ENCODE measurements at places on chromosomes 6 and 20.

DNA sequence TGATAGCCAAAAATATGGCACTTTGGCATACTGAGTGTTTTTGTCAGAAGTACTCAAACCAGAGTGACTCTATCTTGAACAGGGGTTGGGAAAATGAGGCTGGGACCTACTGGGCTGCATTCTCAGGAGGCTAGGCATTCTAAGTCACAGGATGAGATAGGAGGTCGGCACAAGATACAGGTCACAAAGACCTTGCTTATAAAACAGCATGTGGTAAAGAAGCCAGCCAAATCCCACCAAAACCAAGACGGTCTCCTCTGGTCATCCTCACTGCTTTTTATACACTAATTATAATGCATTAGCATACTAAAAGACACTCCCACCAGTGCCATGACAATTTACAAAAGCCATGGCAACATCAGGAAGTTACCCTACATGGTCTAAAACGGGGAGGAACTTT lies 985.1 kb downstream of the HACE1 start:
- no peak for DNase-seq

DNA sequence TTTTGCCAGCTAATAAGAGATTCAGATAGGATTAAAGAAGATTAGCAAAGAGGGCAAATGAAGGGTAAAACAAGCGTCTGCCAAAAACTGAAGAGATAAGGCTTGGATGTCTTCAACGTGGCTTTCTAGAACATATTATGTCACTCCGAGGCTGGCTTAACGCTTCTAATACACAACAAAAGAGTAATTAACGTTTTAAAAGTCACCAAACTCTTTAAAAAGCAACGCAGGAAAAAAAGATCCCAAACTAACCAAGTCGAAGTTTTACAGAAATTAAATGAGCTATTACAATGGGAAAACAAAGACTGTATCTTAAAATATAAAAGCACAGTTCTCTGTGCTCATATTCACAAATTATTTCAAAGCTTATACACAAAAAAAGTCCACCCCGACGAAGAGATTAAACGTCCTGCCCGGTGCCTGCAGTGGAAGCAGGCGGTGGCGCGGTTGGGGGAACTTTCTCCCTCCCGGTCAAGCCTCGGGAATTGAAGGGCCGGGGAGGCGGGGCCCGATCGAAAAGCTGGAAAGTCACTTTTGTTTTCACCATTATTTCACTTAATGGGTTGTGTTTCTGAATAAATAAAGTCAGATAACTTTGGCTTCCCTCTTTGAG lies 1.2 kb downstream of the MAK start:
- no peak for DNase-seq

- DNase-seq = no peak
Observed at GRCh38 chr6:102387326-102388033, 994.0 kb downstream of the GRIK2 start.

DNA sequence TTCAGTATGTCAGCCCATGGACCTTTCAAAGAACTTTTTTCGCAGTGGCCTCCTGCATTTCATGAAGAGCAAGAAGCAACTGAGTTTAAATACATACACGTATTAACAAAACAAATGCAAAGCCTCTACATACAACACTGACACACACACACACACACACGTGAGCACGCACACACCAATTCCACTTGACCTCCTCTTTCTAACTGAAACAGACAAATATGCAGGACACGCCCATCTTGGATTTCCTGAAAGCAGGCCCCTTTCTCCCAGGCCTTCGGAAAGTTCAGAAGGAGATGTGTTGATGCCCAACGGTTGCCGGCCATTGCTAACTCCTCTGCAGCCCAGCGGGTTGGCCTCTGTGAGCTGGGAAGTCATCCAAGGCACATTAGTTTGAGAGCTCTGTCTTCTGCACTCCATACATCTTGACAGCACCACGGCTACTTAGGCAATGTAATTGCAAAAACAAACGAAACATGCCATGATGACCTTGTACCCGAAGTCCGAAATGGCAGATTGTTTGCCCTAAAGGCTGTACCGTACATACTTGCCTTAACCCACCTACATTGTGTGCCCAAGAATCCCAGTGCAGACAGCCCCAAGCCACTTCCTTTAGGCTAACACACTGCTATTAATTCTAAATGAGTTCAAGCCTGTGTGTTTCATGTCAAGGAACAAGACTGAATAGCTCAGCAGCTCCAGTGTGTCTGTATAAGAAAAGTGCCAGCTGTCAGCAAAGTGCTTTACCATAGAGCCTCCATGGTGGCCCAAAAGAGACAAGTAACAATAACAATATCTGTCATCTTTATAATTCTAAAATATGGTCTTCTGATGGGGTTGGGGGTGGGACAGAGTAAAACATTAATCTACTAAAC lies 138.8 kb upstream of the RNF217 start:
- no peak for DNase-seq

- DNase-seq = no peak
Observed at GRCh38 chr6:16591396-16592222, 169.7 kb downstream of the ATXN1 start.

DNA sequence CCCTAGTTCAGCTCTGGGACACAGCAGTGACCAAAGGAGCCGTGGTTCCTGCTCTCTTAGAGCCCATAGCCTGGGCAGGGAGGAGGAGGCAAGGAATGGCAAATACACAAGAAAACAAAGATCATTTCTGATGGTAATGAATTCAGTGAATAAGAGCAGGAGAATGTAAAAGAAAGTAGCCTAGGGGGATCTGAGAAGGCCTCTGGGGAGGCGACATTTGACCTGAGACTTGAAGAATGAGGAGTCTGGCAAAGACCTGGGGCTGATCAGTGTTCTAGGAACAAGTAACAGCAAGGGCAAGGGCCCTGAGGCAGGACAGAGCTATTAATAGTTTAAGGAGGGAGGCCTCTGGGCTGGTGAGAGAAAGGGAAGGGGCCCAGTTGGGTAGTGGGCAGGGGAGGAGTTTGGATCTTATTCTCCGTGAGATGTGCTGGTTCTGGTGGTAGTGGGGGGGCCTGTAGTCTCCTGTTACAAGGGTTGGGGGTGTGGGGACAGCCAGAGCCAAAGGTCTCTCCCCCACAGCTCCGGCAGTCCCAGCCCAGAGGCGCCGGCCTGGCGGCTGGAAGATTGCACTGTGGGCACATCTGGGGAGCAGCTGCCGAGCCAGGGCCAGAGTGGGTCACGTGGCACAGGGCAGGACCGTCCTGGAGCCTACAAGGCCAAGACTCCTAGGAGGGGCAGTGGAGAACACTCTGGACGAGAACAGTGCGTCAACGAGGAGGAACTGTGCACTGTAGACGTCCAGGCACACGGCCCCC lies 9.3 kb upstream of the ID1 start:
- DNase-seq = no peak

DNA sequence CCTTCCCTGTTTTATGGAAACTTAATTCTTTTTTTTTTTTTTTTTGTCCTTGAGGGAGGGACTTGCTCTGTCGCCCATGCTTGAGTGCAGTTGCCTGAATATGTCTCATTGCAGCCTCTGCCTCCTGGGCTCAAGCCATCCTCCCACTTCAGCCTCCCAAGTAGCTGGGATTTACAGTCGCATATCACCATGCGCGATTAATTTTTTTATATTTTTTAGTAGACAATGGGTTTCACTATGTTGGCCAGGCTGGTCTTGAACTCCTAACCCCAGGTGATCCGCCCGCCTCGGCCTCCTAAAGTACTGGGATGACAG lies 654 bp downstream of the TMEM14C start:
- DNase-seq = no peak

DNA sequence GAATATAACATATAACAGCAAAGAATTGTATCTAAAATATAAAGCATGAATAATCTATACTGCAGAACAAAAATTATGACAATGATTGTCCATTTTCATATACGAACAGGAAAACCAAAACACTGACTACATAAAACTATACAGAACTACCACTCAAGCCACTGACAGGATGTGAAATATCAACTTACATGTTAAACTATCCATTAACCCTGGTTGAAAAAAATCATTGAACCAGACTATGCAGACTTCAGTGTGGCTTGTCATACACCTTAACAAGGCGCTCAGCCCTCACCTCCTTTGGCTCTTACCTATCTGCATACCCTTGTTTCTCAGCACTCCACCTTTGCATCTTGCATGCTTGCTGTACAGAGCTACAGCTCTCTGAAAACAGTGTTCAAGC lies 34.9 kb downstream of the ASCC3 start:
- no peak for DNase-seq

DNA sequence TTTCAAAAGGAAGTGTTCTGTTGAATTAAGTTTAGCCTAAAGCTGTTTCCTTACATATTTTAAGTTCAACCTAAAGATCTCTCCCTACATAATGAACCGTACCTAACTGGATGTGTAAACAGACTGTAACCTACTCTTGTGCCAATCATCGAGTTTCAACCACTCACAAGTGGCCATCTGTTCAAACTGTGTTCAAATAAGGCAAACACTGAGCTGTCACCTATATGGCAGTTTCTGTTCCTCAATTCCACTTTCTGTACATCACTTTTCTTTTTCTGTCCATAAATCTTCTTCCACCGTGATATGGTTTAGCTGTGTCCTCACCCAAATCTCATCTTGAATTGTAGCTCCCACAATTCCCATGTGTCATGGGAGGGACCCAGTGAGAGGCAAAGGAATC lies 428.6 kb downstream of the HACE1 start:
- DNase-seq = no peak

DNA sequence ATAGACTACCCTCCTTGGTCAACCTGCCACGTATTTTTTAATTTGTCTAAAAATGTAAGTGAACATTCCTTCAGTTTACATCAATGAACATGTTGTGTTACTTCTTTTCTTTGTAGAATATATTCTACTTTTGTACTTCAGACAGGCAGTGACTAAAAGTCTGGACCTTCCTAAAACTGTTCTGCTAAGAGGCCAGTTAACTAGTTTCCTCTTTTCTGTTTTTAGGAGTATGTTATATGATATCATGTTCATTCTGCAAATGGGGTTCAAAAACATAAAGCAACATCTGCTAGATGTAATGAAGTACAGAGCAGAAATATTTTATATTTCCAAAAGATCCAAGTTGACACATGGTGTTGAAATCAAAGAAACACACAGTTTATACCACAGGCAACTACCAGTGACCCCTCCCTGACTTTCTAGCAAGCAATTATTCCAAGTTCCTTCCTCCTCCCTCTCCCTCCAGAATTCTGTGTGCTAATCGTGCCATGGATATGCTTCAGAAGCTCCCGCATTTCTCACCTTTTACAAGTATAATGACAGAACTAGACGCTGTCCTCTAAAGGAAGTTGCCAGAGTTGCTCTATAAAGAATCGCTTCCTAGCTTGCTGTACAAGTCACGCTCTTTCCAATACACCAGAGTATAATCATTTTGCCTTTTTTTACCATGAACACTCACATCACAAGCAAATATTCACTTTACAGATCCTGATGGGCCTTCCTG lies 64.7 kb downstream of the ARHGAP18 start:
- no peak for DNase-seq

Measured in NCI-H2107 (cell line).